A549 treated with ZK216348 at 1 μM for 4 hours (cell line): ENCODE measurements at places on chromosomes 6 and 20. TPM values are rescaled to one million over a fixed set of nuclear protein-coding genes. Genes with fewer than 3 reads are reported as not detected.

Gene NKX2-4
- total RNA-seq, result not detected in 5 replicates

Gene LY6G6F
- total RNA-seq, result not detected in 5 replicates

Gene SPATA2
- 5.3 to 8.8 TPM (median 8.3 TPM) in 5 replicates for total RNA-seq

Gene ID1
- total RNA-seq, result 269 to 530 TPM (median 412 TPM) in 5 replicates

Gene RCAN2
- not detected in 5 replicates for total RNA-seq

Gene PRSS16
- total RNA-seq, result 1.3 to 4.0 TPM (median 3.9 TPM) in 5 replicates

Gene GPR6
- not detected in 5 replicates for total RNA-seq

Gene SLC18B1
- 4.1 to 6.7 TPM (median 4.5 TPM) in 5 replicates for total RNA-seq

Gene CRIP3
- 0.28 to 0.64 TPM (median 0.44 TPM) in 4 of 5 replicates, not detected in the other for total RNA-seq
